Stimulated activated CD8-positive, alpha-beta memory T cell treated with anti-CD3 and anti-CD28 coated beads, Interleukin-7, amount 100 ng/mL, for 1 hour (primary cell): ENCODE measurements at places on chromosomes 2 and 18.

DNA sequence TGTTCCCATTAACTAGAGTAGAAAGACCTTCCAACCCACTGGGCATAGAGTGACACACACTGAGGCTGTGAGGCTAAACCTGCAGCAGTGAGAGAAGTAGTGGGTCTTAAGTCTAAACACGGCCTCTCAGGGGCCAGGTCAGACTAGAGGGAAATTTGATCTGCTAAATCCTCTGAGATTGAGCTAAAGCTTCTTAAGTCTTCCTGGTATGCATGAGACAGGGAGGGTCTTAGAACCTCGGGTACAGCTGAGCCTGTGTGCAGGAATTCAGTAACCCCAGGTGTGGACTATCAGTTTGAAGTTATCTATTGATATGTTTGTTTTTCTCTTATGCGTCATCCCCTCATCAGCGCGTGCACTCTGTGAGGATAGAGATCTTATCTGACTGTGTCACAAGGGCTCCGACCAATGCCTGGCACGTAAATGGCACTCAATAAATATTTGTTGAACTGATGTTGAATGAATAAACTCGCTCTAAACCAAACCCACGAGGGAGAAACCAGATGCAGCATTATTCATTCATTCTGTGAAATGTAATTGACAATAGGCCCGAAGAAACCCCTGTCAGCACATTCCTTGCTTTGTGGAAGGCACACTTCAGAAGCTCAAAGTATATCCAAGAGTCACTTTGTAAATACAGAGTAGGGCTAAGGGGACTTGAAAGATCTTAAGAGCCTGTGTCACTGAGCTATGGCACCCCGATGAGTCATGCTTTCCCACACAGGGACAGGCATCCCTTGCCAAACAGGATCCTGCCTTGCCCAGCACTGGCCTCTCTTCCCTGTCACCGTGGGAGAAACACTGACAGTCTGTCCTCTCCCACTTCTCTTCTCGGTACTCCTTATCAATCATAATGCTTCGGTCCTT is 21.7 kb upstream of the RAB10 start:
- DNase-seq: no peak

- DNase-seq: no peak
Observed at GRCh38 chr2:14425869-14426268, 206.6 kb upstream of the LRATD1 start.

GRCh38 chr2:121061633-121062032 is 223.4 kb downstream of the TFCP2L1 start:
- no peak for DNase-seq

DNA sequence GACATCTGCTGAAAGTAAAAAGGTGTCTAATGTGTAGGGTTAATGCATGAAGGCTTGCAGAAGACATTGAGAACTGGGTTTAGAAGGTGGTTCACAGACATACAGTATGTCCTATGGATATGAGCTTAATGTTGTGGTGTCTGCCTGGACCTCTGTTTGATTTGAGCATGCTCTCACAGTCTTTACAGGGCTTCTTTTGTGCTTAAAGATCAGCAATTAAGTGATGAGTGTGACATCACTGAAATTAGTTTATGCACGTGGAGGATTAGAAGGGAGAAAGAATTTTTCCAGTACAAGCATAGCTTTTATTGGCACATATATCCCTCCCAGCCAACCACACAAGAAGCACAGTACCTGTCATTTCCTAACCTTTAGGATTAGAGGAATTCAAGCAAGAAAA is 367.5 kb upstream of the RAB12 start:
- DNase-seq: no peak

DNA sequence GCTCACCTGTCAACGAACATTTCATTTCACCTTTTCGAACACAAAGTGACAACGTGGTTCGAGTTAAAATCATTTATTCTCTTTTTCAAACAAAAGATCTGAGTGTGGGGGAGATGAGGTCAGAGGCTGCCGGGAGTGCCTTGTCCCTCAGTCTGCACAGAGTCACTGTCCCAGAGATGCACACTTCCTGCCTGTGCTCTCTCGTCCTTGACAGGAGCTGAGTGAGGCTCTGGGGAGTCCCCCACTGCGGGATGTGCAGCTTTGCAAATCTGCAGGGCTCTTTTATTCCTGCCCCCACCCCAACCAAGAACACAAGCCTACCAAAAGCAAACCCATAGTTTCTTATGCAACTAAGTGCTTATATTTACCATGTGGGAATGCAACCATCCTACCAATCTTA is 497.8 kb downstream of the EIPR1 start:
- no peak for DNase-seq

DNA sequence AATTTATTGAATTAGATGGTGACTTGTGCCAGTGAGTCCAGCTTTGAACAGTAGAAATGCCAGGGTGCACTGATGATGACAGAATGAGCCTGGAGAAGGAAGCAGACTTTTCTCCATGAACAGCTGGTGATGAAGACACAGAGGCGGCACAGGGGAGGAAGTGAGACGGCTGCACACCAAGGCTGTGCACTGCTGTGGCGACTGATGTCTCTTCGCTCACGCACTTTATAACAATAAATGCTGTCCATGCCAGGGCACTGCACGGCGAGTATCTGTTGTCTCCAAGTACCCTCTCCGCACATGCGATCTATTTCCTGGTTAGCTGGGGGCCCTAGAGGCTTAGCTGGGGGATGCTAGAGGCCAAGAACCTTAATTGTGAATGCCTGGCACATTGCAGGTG is 175.2 kb downstream of the TMEM200C start:
- DNase-seq: no peak

DNA sequence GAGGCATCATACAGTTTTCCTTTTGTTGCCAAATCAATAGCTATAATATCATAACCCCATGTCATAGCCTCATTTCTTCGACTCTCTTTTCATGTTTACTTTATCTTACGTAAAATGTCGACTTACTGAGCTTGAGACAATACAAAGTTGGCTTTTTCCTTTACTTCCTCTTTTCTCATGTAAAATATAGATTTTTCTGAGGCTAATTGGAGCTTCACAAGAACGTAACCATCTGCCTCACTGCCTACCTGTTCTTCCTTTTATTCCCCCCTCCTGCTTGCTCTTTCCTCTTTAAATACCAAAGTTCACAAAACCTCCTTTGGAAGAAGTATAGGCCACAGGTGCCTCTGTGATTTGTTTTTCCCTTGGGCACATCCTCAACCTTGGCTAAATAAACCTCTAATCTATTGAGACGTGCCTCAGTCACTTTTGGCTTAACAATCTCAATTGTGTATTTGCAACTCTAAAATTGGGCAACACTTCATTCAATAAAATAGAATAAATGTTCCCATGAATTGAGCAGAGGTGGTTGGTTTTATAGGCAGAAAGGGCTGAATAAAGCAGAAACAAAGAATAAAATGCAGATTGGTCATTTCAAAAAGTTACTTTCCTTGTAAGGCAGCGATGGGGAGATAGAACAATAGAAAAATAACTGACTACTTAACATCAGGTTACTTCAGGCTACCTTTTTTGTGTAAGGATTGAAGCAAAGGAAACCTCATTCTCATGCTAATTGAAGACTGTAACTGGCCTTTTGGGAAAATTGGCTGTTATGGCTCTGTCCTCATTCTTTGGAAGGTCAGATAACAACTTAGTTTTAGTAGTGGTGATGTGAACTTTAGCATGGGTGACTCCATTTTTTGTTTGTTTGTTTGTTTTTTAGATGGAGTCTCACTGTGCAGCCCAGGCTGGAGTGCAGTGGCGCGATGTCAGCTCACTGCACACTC is 21.3 kb downstream of the COMMD1 start:
- no peak for DNase-seq

GRCh38 chr2:158321264-158321663 is 135.3 kb downstream of the CCDC148 start:
- no peak for DNase-seq

DNA sequence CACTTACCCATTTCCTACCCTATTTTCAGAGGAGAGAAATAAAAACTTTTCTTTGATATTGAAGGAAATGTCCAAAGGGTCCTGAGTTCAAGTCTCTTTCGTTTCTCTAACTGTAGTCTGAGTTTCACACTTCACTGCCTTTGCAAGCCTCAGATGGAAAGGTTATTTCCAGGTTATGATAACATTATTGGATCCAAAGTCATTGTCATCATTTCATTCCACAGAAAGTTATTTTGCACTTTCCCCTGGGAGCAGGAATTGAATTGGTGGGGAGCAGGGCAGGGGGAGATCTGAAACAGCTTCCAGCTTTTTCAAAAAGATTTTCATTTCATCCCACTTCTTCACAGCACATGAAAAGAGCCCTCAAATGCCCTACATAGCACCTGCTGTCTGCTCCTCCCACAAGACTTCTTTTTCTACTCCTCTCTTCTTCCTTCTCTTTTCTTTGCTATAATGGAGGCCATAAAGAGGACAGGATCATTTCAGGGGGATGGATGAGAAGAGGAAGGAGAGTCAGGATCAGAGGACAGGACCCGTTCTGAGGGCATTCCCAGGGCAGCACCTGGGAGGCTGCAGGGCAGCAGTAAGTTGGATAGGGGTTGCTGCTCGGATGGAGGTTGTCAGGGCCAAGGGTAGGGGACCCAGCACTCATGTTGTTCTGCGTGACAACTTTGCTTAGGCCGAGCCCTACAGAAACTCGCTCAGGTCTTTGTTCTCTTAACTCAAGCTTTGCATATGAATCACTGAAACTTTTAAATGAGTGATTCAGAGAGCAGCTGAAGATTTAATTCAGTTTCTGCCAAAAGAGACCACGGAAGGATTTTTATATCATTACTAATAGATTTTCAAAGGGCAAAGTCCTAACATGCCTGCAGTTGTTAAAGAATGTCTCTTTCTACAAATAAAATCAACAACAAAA is 11.4 kb upstream of the GALNT5 start:
- DNase-seq: no peak

GRCh38 chr2:85053802-85054201 is 79.4 kb upstream of the TCF7L1 start:
- DNase-seq: no peak

- DNase-seq: no peak
Observed at GRCh38 chr2:177709986-177710401, 317.4 kb downstream of the AGPS start.

DNA sequence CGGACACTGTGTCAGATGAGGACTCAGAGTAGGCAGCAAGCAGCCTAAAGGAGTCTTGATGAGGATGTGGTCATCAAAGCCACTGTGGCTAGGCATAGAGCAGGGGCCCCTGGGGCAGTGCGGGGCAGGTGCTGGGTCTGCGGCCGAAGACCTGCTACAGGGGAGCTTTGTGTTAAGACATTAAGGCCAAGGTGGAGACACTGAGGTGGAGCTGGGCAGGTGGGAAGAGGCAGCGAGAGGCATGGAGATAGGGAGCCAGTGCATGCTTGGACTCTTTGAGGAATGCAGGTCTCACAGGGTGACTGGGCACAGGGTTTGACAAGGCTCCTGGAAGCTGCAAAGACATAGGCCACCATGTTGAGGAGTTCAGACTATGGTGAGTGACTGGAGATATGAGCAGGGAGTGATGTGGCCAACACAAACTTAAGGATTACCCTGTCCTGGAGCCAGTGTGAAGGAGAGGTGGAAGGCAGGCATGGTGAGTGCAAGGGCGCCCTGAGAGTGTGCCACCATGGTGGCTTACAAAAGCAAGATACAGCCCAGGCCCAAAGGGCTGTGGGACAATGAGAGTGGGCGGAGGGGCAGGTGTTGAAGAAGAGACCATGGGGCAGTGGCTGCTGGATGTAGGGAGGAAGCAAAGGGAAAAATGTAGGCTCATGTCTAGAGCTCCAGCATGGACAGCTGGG is 450.9 kb upstream of the HS6ST1 start:
- DNase-seq: no peak

- no peak for DNase-seq
Observed at GRCh38 chr18:62710417-62710816, 4.9 kb upstream of the PHLPP1 start.

- no peak for DNase-seq
Observed at GRCh38 chr2:44804406-44805265, 136.9 kb upstream of the SIX3 start.

- DNase-seq: no peak
Observed at GRCh38 chr2:120108749-120109148, 95.9 kb downstream of the EPB41L5 start.
